ENCODE measurements at places on chromosomes 2 and 18.

DNA sequence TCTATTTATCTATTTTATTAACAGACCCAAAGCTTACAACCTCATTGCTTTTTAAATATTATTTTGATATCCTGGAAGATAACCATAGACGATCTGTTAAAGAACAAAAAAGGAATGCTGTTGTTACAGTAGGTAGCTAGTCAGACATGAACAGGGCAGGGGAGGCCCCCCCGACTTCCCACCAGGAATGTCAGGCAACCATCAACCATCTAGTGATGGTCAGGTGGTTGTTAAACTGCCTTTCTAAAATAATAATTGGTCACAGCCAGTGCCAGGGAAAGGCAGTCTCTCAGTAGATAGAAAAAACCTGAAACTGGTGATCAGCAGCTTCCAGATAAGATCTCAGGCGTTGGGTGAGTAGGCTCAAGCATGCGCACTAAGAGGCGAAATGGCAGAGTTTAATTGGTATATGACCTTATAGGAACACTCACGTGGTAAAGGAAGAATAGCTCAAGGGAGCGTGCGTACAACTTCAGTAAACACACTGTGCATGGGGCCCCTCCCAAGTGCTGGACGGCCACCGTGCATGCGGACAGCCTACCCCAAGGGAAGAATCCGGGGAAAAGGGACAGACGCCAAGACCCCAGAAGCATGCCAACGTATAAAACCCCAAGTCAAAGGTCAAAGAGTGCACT lies 32.5 kb upstream of the CCL20 start:
- DNase-seq, result no peak

DNA sequence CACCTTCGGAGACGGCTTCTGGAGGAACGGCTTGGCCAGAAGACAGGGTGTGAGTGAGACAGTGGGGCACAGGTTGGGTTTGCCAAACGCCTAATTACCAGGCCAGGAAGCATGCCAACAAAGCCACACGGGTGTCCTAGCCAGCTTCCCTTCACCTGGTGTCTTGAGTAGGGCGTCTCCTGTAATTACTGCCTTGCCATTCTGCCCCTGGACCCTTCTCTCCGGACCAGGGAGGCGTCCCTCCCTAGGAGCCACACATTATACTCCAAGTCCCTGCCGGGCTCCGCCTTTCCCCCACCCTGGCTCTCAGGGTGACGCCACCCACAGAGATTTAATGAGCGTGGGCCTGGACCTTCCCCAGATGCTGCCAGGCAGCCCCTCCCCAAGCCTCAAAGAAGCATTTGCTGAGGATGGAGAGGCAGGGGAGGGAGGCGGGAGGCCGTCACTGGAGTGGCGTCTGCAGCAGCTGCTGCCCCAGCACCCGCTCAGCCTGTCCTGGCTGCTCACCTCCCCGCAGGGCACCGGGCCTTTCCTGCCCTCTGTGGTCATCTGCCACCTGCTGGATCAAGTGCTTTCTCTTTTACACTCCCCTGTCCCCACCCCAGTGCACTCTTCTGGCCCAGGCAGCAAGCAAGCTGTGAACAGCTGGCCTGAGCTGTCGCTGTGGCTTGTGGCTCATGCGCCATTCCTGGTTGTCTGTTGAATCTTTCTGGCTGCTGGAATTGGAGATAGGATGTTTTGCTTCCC lies 20.7 kb downstream of the FOSL2 start:
- DNase-seq, result no peak

DNA sequence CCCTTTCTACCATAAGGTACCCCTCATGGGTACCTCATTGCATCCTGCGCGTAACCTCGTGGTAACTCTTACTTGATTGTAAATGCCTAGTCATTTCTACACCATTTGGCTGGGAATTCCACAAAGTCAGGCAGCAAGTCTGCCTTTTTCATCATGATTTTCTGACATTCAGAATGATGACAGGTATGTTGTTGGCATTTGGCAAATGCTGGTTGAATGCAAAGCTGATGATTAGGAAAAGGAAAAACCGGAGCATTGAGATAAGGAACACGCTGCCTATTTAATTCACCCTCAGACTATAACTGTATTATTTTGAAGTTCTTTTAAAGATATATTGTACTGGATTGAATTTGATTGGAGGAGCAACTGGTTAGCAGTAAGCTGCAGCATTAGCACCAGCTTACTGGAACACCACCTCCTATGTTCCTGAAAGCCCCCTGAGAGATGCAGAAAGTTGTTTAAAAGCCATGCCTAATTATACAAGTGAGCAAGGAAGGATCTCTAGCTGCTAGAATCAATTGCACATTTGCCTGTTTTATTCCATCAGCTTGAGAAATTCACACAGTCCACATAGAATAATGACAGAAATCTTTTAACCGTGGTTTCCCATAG lies 520.1 kb downstream of the LRP1B start:
- no peak for DNase-seq

- DNase-seq, result no peak
Measured at GRCh38 chr18:7974200-7974874, 407.2 kb downstream of the PTPRM start.
